ENCODE measurements at places on chromosomes 7 and 10.
A peak's percentile ranks its signal among the peaks of the same experiment; 100 is the strongest.

DNA sequence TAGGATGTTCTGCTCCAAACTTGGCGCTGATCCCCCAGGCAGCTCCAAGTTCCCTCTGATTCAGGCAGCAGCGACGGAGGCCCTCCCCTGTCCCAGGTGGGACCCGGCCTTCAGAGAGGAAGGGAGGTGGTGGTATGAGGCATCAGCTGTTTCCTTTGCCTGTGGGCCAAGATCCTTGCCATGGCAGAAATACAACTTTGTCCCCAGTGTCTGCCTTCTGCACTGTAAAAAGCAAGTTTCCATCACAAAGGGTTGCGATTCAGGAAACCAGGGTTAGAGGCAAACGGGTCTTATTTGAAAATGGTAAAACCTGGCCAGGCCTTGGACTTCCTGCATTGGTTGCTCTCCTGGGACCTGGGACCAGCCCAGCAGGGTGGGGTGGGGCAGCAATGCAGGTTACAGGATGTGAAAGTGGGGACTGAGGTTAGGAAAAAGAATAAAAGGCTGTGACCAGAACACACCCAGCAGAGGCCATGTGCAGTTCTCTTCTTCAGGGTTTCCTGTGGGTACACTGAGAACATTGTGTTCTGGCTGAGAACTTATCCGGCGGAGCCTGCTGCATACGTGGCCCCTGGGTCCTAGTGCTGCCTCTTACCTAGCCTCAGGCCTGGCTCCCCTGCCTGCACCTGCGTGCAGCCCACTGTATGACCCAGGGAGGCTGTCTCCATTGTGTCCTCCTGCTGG, 25.1 kb upstream of the DDIT4 start:
- DNase-seq = peak; percentile 92

DNA sequence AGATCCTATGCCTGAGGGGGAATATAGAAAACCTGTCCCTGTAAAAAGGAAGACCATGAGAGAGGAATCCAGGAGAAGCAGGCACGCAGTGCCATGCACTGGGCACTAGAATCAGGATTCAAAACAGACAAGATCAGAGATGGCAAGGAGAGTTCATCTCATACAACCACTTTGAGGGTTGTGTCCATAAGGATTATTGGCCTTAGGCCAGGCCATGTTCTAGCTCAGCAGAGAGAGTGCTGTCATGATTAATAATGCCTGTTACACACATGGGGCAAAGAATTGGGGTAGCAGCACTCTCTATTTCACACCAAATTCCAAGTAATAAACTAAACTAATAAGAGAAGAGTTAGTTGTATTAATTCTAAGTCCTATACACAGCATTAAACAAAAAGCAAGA, 29.1 kb downstream of the EZH2 start:
- no peak for DNase-seq

GRCh38 chr10:104264783-104265182, 4.2 kb upstream of the GSTO2 start:
- DNase-seq = no peak

DNA sequence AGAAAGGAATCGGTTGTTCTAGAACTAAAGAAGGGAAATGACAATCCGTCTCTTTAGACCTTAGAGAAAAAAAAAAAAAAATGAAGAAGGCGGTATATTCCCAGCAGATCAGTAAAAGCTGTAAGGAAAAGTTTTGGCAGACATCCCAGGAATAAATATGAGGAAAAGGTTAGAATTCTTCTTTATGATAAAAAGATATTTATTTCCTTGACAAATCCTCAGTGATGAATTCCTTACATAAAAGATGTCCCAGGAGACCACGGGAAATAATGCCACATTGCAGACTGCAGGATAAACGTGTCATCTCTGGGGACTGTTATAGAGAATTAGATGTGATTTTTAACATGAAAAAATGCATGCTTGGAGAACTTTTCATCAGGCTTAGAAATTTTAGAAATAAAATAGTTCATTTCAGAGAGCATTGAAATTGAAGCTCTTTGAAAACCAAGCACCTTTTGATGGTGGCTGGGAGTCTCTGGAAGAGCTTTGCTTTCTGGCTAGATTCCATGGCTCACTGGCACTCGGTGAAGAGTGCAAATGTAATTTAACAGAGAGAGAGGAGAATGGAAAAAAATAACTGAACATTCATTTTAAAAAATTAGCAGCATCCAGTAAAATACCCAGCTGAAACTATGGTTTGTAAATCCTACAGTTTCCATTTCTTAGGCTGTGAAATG, 98.2 kb downstream of the PRPF18 start:
- DNase-seq = no peak

DNA sequence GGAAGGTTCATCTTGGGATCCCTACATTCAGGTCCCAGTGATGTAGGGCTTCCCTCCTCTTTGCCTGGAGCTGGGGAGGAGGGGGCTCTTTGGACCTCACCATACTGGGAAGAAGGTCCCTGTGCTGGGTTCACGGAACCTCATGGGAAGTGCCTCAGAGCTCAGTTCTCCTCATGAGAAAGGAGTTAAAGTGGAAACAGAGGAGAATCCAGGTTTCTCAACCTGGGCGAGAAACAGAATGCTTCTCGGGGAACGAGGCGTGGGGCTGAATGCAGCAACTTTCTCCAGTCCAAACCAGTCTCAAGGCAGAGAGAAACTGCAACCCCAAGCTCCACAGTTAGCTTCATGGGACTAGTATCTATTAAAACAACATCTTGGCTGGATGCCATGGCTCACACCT, 382.7 kb upstream of the FOXK1 start:
- no peak for DNase-seq

DNA sequence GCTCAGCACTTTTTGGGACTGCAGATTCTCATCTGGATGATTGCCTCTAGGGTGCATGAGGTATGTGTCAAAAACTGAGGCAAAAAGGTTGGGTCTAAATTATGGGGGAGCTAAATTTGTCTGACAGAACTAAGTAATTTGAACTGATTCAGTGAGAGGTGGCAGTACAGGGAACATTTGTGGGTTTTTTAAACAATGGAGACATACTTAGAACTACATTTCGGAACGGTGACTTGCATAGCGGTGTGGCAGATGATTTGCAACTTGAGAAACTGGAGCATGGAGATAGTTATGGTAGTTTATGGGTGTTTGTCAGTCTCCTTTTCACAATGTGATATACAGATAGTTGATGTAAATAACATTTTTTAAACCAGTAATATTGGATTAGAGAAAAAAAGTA, 14.6 kb downstream of the TBC1D12 start:
- DNase-seq = no peak

DNA sequence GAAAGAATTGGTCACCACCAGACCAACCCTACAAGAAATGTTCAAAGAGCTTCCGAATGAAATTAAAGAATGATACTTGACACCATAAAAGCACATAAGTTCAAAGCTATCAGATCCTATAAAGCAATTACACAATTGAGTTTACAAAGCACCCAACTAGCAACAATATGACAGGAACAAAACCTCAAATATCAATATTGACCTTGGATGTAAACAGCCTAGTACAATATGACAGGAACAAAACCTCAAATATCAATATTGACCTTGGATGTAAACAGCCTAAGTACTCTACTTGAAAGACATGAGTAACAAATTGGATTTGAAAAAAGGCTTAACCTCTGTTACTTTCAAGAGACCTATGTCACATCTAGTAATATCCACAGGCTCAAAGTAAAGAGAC, 1201.4 kb downstream of the XPNPEP1 start:
- no peak for DNase-seq

GRCh38 chr10:30197186-30197585, 137.8 kb upstream of the JCAD start:
- no peak for DNase-seq

GRCh38 chr10:124033887-124034218, 59.5 kb downstream of the CHST15 start:
- DNase-seq = no peak
